Left lobe of liver (tissue), 2 donors: ENCODE measurements at places on chromosomes 16 and 17. TPM values are rescaled to one million over a fixed set of nuclear protein-coding genes. Genes with fewer than 3 reads are reported as not detected.

CDH13 gene
- total RNA-seq = 0.18 TPM

ACTG1 gene
- total RNA-seq = 264 TPM

KLHL10 gene
- not detected for total RNA-seq

PLLP gene
- 7.5 TPM for total RNA-seq

TEKT5 gene
- 2.1 TPM for total RNA-seq

KCTD19 gene
- not detected for total RNA-seq

TP53TG3 gene
- not detected for total RNA-seq

CRYM gene
- total RNA-seq = 7.2 TPM

OSGIN1 gene
- total RNA-seq = 89.4 TPM

SLC47A1 gene
- 101 TPM for total RNA-seq

NACA2 gene
- not detected for total RNA-seq
